Foreskin keratinocyte (primary cell): ENCODE measurements at places on chromosomes 16 and 17. TPM values are rescaled to one million over a fixed set of nuclear protein-coding genes. Genes with fewer than 3 reads are reported as not detected.

DNA sequence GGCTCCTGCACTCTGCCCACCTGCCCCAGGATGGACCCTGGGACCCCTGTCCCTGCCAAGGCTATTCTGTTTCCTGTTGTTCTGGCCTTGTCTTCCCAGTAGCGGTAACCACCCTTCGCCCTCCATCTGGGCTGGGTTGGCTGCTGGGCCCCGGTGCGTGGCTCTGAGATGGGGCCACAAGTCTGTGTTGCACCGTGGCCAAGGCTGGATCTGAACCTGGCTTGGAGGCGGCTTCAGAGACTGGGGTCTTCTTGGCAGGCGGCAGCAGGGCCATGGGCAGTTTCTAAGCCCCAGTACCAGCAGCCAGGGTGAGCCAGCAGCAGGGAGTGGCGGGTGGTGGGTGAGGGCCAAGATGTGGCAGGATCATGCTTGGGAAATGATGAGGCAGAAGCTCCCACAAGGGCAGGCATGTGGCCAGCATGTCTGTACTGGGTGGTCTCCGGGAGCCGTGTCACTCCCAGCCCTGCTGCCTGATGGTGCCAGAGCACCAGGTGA is 12.6 kb downstream of the MAP2K3 start:
- DNase-seq, result no peak

DNA sequence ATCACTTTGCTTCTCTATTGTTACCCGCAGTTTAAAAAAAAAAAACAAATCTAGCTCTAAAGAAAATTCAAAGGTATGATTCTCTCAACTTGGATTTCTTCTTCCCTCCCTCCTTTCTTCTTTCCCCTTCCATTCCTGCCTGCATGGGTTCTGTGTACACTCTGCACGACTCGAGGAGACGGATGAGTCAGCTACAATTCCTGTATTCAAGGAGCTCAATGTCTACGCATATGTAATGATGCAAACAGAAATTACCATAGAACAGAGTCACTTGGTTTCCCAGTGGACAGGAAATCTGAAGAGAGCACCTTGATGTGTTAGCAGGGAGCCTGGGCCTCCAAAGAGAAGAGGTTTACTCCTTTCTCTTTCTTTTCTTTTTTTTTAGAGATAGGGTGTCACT is 92.3 kb downstream of the VPS53 start:
- peak; percentile 67 for DNase-seq

DNA sequence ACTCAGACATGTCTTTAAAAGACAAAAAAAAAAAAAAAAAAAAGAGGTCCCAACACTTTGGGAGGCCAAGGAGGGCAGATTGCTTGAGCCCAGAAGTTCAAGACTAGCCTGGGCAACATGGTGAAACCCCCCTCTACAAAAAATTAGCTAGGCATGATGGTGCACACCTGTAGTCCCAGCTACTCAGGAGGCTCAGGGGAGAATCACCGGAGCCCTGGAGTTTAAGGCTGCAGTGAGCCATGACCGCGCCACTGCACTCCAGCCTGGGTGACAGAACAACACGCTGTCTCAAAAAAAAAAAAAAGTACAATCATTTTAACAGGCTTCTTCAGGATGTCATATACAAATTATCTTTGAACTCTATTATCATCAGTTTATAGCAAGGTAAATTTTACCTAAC is 22.0 kb downstream of the C16orf87 start:
- no peak for DNase-seq

DNA sequence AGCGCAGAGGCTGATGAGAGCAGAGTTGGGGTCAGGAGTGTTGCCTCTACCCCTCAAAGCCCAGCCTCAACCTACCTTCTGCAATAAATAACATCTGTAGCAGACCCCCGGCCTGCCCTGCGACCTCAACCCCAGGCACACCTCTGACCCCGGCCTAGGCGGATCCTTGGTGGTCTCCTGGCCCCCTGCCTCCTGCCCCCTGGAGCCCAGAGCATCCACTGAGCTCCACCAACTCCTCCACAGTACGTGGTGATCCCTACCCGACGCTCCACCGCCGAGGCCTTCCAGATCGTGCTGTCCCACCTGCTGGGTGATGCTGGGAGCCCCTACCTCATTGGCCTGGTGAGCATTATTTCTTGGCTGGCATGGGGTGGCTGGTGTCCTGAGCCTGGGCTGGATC is 1.9 kb upstream of the LAT start:
- no peak for DNase-seq

EVI2A gene
- total RNA-seq, result 0.11 TPM in 1 of 2 replicates, not detected in the other

EMC6 gene
- 40.9 and 52.3 TPM in 2 replicates for total RNA-seq

CSH1 gene
- not detected in 2 replicates for total RNA-seq
